ENCODE measurements at places on chromosomes 5 and 9. TPM values are rescaled to one million over a fixed set of nuclear protein-coding genes. Genes with fewer than 3 reads are reported as not detected.

DNA sequence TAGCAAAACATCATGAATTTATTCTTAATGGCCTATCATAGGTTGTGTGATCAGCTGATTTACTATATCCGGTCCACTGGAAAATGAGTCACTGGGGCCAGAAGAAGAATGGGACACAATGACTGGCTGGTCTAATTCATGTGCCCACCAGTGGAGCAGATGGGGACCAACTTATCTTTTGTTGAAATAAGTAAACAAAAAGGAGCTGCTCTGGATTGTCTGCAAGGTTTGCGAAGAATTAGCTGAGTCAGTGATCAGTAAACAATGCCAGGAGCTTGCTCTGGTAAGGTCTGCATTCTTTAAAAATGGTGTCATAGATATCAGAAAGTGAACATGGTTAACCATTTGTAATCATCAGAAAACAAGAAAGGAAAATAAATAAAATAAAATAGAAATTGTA, 128.0 kb downstream of the RASEF start:
- no peak for DNase-seq

DNA sequence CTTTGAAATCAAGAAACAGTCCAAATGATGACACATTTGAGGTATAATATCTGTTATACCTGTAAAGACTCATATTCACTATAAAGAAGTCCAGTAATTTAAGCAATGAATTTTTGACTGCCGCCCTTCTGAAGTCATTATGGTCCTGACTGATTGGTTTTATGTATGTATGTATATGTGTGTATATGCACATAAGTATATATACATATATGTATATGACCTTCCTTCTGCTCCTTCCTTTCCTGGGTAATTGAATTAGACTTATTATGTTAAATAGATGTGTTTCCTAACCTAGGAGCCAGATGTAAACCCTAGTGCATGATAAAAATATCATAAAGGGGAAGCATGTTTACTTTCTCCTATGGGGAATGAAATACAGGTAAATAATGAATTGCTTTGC, 343.1 kb upstream of the BRINP1 start:
- DNase-seq: no peak

DNA sequence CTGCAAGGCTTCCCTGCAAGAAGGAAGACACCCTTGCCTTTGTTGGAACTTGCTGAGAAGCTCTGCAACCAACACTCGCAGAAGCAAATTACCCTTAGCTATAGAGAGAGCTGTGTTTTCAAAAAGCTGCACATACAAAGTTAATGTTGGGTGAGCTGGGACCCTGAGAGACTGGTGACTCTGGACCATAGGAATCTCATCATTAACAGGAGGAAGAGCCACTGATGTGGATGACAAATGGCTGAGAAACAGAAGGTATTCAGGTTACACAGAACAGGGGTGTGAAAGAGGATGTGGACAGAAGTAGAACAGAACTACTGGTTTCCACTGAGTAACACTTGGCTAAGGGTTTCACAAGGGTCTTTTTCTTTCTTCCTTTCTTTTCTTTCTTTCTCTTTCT, 493.5 kb downstream of the IRX1 start:
- no peak for DNase-seq

Gene TMEM174
- total RNA-seq: not detected

Measured in suprapubic skin (tissue), 4 donors.